ENCODE measurements at places on chromosomes 7 and 10.

DNA sequence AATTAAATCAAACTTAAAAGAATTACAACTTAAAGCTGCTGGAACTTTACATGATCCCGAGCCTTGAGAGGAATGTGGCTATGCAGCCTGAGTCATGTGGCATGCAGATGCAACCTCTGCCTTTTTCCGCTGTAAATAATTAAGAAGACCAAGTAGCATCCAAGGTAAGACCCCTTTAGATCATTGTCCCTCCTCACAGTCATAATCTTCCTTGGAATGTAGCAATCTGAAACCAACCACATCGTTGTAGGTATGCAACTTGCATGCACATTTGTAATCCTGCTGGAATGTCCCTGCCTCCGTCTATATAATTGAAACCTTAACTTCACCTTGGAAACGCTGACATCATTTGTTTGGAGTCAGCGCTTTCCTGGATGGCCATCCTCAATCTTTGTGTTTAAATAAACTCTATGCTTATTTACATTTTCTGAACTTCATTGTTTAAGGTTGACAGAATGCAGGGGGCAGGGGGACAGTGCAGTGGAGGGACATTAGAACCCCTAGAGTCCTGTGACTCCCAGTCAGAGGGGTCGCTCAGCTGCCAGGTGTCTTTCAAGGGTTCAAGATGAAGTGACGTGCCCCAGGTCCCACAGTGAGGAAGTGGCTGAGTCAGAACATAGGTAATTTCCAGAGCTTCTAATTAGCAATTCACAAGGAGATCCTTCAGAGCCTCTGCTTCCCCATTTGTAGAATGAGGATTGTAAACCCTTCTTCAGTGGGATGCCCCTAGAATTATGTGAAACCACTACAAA, 110.7 kb downstream of the RALA start:
- no peak for DNase-seq

DNA sequence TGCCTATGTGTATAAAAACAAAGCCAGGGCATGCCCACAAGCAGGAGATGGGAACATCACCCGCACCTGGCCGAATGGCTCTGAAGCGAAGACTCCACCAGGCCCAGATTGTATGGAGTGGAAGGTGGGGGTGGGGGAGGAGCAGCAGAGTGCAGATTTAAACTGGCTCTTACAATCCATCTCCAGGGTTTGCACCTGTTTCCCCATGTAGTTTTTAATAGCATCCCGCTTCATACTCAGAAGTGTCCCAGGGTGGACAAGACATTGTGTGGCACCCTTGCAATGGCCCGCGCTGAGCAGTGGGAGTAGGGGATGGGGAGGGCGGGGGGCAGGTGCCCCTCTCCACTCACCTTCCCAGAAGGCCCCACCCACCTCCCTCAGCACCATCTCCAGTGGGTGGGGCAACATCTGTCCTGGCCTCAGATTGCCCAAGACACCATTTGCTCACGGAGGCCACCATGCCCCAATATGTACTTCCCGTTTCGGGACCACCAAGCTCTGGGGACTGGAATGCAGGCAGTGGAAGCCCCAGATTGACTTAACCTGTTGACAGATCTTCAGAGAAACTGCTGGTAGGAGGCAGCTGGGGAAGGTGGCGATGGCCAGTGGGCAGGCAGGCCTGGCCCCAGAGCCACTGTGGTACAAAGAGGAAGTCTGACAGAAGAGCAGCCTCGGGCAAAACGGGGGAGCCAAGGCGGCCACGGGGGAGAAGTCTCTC, 23.0 kb downstream of the VSIR start:
- DNase-seq = no peak

- no peak for DNase-seq
These were observed 13.4 kb upstream of the ERCC6 start for GRCh38 chr10:49552277-49552676.

GRCh38 chr10:63977329-63977923, 456.2 kb downstream of the REEP3 start:
- no peak for DNase-seq

DNA sequence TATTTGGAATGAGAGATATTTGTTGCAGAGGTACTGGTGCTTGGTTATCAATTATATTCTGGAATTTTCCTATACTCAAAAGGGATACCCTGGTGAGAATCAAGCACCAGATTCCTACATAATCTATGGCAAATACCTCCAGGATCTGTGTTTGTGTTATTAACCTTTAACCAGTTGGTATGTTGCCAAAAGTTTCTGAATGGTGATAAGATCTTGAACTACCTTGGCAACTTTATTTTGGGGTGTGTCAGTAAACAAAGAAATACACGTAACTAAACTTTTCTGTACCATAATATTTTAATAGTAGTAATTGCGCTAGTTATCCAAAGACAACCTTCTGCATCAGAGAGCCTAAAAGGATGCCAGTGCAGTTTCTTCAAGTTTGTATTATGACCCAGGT, 13.4 kb downstream of the SCIN start:
- no peak for DNase-seq

DNA sequence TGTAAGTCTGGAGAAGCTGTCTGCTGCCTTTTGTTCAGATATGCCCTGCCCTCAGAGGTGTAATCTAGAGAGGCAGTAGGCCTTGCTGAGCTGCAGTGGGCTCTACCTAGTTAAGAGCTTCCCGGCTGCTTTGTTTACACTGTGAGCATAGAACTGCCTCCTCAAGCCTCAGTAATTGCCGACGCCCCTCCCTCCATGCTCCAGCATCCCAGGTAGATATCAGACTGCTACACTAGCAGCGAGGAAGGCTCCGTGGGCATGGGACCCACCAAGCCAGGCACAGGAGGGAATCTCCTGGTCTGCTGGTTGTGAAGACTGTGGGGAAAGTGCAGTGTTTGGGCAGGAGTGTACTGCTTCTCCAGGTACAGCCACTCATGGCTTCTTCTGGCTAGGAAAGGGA, 26.4 kb upstream of the CXCL12 start:
- no peak for DNase-seq

DNA sequence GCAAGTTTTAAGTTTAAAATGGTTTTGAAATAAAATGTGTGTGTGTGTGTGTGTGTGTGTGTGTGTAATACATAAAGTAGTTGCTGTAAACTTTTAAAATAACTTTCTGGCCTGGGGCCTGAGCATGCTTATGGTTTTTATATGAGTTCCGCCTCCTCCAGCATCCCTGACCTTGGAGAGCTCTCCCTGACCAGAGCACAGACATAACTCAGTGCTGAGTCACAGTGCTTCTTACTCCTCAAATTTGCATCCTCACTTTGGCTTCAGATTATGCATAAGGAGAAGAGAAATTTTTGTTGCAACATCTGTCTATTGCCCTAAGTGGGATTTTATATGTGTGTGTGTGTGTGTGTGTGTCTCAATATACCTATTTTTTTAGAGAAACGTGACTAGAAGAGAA, 200.8 kb downstream of the ELMO1 start:
- DNase-seq = no peak

DNA sequence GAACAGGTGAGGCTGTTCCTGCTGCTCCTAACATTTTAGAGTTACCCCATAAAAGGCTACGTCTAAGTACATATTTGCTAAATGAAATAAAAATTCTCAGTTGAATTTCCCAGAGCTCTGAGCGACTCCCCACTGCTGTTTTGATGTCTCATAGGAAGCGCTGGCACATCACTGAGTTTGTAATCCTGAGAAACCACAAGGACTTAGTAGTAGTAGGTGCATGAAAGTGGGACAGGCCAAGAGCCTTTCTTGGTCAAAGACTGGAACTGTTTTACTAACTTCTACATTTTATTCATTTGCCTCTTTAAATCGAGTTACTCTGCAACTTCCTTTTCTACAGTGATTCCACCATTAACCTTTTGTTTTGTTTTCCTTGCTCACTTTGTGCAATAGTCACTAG, 85.9 kb downstream of the XPNPEP1 start:
- no peak for DNase-seq

- peak; percentile 22 for DNase-seq
These were observed 12.5 kb downstream of the SFRP5 start for GRCh38 chr10:97759158-97759887.

DNA sequence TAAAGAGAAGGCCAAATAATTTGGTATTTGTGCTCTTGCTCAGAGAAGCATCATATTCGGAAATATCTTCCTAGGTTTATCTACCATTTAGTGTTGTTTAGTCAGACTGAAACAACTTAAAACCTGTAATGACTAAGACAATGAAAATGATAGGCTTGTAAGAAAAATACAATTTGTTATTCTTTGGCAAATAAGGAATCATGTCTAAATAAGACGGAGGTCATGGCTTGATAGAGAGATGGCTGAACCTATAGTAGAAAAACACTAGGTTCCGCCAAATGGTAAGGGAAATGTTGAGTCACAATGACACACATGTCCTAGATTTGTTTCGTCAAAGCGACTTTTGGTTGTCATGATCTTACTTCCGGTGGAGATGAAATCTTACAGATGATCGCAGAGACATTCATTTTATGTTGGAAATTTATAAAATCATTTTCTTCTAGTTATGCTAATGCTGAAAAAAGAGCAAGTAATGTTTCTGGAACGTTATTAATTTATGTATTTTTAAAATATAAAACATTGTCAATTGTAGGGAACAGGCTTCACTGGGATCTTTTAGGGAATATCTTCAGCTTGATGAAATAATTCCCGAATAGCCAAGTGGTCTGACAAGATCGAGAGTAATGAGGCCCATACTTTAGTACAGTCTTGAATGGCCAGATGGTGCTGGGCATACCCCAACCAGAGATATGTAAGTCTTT, 1.0 kb downstream of the SRGN start:
- DNase-seq = no peak

DNA sequence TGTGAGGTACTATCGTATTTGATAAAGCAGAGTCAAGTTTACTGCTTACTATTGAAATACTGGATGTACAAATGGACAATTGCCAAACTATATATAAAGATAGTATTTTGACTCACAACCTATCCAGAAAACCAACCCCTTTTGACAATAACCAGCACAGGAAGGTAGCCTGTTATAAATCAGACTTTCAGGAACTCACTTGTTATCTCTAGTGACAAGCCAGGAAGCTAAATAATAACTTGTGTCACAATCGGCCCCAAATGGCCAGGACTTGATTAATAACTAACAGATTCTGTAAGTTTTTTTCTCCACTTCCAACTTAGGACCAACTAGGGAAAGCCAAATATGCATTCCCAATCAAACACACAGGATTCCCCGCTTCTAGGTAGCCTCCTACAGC, 38.8 kb upstream of the SLC35G1 start:
- DNase-seq = no peak

GRCh38 chr10:63549810-63550209, 28.6 kb downstream of the REEP3 start:
- DNase-seq = no peak

DNA sequence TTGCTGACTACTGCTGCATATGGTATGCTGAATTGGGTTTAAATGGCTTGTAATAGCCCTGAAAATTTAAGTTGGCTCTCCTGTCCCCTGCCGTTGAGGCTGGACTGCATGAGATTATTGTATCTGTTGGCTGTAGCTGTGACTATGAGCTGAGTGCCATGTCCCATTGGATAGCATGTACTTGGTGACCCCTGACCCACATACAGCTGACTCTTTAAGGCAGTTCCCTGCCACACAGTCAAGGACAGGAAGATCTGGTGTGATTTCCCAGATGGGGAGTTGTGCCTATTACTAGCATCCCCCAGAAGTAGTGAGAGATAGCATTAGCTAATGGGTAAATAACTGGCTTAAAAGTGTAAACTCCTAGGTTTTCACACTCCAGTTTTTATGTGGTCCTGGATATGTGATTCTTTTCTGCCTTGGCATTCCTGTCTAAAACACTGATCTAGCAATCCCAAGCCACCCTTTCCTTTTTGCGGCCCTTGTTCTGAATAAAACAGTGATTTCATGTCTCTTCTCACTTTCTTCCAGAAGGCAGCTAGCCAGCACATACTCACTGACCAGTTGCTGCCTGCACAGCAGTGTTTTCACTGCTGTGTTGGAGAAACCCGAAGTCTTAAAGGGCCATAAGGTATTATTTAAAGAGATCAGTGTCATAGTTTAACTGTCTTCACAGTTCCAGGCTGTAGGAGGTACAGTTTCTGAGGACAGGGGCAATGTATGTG, 35.9 kb downstream of the LRRC4 start:
- no peak for DNase-seq

DNA sequence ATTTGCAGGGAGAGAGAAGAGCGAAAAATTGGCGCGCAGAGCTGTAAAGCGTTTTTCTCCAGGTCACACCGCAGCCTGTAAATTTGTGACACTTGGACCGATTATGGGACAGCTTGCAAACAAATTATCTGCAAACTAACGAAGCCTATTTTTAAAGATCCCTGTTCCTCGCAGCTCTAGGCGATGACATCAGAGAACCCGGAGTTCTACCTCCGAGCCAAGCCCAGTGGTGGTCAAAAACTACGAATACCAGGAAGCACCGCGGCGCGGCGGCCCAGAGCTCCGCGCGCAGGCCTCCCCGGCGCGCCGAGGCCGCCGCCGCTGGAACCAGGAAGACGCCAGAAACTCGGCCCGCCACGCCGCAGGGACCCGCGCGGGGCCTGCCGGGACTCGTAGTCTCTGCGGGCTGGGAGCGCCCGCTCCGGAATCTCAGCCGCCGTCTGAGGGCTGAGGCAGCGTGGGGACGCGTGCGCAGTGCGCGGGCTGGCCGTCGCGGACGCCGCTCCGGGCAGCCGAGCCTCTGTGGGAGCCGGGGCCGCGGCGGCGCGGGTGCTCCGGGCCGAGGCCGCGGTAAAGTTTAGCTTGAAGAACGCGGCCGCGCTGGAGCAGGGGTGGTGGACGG, at the start of gene PLEKHA1:
Gene PLEKHA1, plus strand, starts transcription at position 472 of the 622 bp plus-strand sequence. CDS start 18,493 bp downstream, outside the sequence.
- DNase-seq = peak; percentile 76

- DNase-seq = no peak
These were observed 11.8 kb upstream of the TNRC18 start for GRCh38 chr7:5435291-5436002.

- DNase-seq = no peak
These were observed 256.7 kb downstream of the AGMO start for GRCh38 chr7:15305002-15305600.

DNA sequence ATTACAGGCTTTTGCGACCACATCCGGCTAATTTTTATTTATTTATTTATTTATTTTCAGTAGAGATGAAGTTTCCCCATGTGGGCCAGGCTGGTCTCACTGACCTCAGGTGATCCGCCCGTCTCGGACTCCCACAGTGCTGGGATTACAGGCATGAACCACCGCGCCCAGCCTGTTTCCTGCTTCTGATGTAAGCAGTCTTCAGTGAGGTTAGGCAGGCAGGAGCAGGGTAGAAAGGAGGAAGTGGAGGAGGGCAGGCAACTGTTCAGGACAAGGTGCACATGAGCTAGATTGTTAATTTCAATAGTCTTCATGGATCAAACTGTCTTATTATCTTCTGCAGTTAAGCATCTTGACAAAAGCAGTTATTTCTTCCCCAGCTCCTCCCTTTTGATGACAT, 605.0 kb downstream of the CCSER2 start:
- DNase-seq = no peak

- no peak for DNase-seq
These were observed 10.9 kb downstream of the CCDC186 start for GRCh38 chr10:114163062-114163461.
